Activated naive CD8-positive, alpha-beta T cell treated with anti-CD3 and anti-CD28 coated beads for 36 hours (primary cell): ENCODE measurements at places on chromosomes 5 and 9.

DNA sequence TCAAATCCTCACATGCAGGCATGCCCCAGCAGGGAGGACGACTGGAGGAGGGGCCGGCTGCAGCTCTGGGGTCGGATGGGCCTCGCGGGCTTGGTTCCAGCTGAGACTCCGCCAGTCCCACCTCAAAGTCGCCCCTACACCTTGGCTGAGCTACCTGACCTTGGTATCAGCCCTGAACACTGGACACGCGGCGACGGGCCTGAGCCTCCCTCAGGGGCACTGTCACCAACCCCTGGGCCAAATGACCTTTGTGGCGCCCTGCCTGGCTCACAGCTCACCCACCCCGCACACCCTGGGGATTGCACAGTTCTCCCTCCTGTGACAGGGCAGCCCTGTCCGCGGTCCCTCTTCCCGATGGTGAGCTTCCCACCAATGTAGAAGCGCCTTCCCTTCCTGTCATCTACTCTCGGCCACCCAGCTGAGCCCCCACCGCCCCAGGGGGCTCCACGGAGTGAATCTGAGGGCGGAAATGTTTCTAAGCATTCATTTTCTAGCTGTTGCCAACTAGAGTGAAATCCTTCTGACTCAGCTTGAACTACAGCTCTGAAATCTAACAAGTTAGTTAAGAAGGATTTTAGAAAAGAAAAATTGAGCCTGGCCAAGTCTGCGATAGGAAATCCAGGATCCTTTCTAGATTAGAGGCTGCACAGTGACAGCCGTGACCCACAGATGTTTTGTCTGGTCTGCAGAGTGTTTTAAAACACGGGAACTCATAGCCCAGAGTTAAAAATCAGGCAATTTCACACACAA is 138.9 kb upstream of the PHYKPL start:
- DNase-seq = no peak

GRCh38 chr9:120009856-120010255 is 570.1 kb downstream of the CDK5RAP2 start:
- DNase-seq = no peak

GRCh38 chr5:2903451-2904395 is 152.2 kb upstream of the IRX2 start:
- DNase-seq = no peak

- DNase-seq = no peak
Measured at GRCh38 chr9:109270441-109270840, 50.4 kb downstream of the EPB41L4B start.

DNA sequence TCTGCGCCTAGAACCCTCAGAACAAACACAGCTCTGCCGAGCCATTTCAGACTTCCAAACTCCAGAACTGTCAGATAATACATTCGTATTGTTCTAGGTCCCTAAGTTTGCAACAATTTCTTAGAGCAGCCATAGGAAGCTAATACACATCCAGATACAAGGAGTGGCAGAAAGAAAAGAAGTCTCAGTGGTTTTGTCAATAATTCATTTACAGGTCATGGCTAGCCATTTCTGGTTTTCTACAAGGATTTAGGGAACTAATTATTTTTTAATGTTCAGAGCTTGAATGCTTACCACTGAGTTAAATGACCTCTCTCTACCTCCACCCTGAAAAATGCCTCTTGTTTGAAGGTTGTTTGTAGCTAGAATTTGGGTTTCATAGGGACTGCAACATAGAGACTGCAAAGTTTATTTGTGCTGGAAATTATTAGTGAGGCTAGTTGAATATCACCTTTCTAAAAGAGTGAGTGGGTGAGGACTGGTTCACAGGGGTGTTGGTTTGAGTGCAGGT is 15.5 kb upstream of the ERMP1 start:
- no peak for DNase-seq

GRCh38 chr5:54329731-54330709 is 19.6 kb upstream of the ARL15 start:
- DNase-seq = no peak
